ENCODE measurements at places on chromosomes 7 and 10. TPM values are rescaled to one million over a fixed set of nuclear protein-coding genes. Genes with fewer than 3 reads are reported as not detected.

The CALML5 gene
- not detected for total RNA-seq

The MYO1G gene
- 429 TPM for total RNA-seq

The HMX2 gene
- total RNA-seq: not detected

The TMEM26 gene
- not detected for total RNA-seq

The SPDYE18 gene
- total RNA-seq: not detected

The RBM48 gene
- total RNA-seq: 32.2 TPM

The PPP1R17 gene
- total RNA-seq: not detected

The KLLN gene
- total RNA-seq: 0.73 TPM

The MYH16 gene
- not detected for total RNA-seq

The NUTM2D gene
- 4.6 TPM for total RNA-seq

The ZNF853 gene
- total RNA-seq: 6.5 TPM

The PSD gene
- total RNA-seq: 2.1 TPM

GRCh38 chr7:6359021-6359420, 86.6 kb upstream of the CYTH3 start:
- no peaks in the 10 kb centered on the region for H3K27me3 ChIP-seq
- no peaks in the 10 kb centered on the region for H3K36me3 ChIP-seq
- no peak overlapping the region for H3K4me3 ChIP-seq

DNA sequence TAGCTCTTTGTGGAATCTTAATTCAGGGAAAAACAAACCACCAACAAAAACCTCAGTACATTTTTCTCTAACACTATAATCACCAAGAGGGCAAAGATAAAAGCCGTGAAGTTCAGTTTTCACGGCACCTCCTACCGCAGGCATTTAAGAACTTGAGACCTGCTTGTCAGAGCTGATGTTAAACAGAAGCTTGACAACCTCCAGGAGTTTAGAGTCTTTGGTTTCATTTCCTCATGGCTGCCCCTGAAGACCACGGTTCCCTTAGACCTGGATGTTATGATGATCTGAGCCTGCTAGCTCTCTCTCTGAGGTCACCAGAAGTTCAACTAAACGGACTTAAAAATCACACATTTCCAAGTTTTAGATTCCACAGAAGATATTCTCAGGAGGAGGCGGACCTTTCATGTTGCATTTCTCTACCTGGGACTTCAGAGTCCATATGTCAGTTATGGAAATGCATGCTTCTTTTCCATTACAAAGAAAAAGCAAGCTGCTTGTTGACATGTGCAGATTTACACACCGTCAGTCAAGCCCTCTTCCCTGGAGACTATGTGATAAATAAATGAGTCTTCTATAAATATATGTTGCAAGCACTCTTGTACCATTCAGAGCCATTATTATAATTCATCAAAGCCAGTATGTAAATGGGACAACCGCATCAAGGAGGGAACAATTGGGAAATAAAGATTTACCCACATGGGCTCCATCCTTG, 258.0 kb downstream of the GFRA1 start:
- no peaks in the 10 kb centered on the region for H3K27me3 ChIP-seq
- no peak for DNase-seq
- H3K36me3 ChIP-seq: no peaks in the 10 kb centered on the region
- no peak overlapping the region for H3K27ac ChIP-seq

GRCh38 chr7:82183634-82184033, 259.9 kb downstream of the CACNA2D1 start:
- H3K4me1 ChIP-seq: no peaks in the 10 kb centered on the region
- no peak overlapping the region for H3K4me3 ChIP-seq
- DNase-seq: no peak

- H3K27ac ChIP-seq: no peak overlapping the region
- H3K36me3 ChIP-seq: peaks cover 9% of the 10 kb centered on the region
- peaks cover 10% of the 10 kb centered on the region for H3K4me1 ChIP-seq
- H3K27me3 ChIP-seq: no peaks in the 10 kb centered on the region
- DNase-seq: no peak
These were observed 33.7 kb downstream of the ZNF777 start for GRCh38 chr7:149427096-149427680.

- no peaks in the 10 kb centered on the region for H3K36me3 ChIP-seq
- peaks cover 11% of the 10 kb centered on the region for H3K4me1 ChIP-seq
- H3K4me3 ChIP-seq: peak within 1 kb of the TSS; percentile 5
These were observed at the start of gene AKR1E2 for GRCh38 chr10:4825868-4826791. AKR1E2 (plus strand) TSS chr10:4826207; CDS start chr10:4826325, 118 bp downstream.

- H3K36me3 ChIP-seq: no peaks in the 10 kb centered on the region
- no peaks in the 10 kb centered on the region for H3K4me1 ChIP-seq
- H3K4me3 ChIP-seq: no peak overlapping the region
- DNase-seq: no peak
- H3K27me3 ChIP-seq: no peaks in the 10 kb centered on the region
These were observed 72.1 kb downstream of the RNF133 start for GRCh38 chr7:122626785-122627184.

DNA sequence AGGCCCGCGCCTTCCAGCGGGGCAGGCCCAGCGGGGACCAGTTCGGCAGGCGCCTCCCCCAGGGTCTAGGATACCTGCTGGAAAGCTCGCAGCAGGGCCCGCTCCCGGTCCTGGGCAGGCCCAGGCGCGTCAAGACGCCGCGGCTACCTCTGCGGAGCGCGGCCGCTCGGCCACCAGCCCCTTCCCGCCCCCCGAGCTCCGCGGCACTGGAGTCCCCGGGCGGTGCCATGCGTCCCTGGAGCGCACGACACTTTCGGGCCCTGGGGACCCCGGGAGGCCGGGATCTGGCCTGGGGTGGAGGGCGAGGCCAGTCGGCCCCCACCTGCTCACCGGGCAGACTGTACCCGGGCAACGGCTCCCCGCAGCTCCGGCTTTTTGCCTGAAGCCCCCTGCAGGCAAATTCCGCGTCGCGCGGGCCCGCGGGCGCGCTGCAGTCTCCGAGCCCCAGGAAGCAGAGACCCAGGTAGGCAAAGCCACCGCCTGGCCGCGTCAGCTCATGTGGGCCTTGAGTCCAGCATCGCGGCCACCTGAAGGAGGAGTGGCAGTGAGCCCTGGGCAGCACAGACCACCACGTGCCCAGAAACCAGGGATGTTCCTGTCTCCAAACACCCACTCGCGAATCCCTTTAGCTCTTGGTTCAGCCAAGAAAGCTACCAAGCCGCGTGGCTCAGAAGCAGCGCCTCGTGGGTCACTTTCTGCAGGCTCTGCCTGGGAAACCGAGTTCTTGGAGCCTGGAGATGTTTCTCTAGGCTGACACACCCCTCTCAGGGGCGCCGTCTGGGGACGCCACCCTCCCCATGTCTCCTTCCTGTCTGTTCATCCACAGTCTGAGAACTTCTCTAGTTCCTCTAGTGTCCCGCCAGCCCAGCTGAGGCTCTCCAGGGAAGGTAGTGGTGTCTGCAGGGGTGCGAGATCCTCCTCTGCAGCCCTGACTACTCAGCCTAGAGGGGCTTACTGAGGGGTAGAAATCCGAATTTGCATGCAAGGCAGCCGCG, 46.1 kb upstream of the APBB1IP start:
- H3K36me3 ChIP-seq: no peaks in the 10 kb centered on the region
- H3K27me3 ChIP-seq: peaks cover 11% of the 10 kb centered on the region
- H3K27ac ChIP-seq: no peak overlapping the region

- DNase-seq: no peak
- no peaks in the 10 kb centered on the region for H3K4me1 ChIP-seq
- H3K36me3 ChIP-seq: no peaks in the 10 kb centered on the region
- no peak overlapping the region for H3K27ac ChIP-seq
These were observed 167.3 kb downstream of the MAGI2 start for GRCh38 chr7:79286181-79286580.

GRCh38 chr7:141158561-141158960, 84.7 kb downstream of the TMEM178B start:
- no peaks in the 10 kb centered on the region for H3K4me1 ChIP-seq
- H3K27ac ChIP-seq: no peak overlapping the region
- no peaks in the 10 kb centered on the region for H3K27me3 ChIP-seq
- no peak overlapping the region for H3K4me3 ChIP-seq
- no peaks in the 10 kb centered on the region for H3K36me3 ChIP-seq

- DNase-seq: no peak
- no peaks in the 10 kb centered on the region for H3K4me1 ChIP-seq
- H3K27ac ChIP-seq: no peak overlapping the region
- H3K4me3 ChIP-seq: no peak overlapping the region
- no peaks in the 10 kb centered on the region for H3K27me3 ChIP-seq
These were observed 283.6 kb upstream of the IMMP2L start for GRCh38 chr7:111845853-111846252.

DNA sequence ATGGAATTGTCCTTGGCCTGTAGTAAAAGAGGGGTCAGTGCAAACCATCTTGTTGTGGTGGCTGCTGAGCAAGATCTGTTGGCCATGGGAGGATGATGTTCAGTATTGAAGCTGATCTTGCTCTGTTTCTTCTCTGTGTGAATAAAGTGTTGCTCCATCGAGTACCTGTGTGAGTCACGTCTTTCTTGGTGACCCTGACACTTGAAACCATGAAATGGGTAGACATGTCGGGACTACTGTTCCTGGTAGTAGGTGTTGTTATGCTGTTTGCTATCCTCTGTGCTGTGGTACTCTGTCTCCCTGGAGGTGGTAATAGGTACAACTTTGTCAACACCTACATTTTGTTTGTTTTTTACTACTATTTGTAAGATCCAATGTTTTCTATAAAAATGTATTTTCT, 330.6 kb downstream of the MDFIC start:
- DNase-seq: no peak
- no peaks in the 10 kb centered on the region for H3K27me3 ChIP-seq
- no peak overlapping the region for H3K27ac ChIP-seq

DNA sequence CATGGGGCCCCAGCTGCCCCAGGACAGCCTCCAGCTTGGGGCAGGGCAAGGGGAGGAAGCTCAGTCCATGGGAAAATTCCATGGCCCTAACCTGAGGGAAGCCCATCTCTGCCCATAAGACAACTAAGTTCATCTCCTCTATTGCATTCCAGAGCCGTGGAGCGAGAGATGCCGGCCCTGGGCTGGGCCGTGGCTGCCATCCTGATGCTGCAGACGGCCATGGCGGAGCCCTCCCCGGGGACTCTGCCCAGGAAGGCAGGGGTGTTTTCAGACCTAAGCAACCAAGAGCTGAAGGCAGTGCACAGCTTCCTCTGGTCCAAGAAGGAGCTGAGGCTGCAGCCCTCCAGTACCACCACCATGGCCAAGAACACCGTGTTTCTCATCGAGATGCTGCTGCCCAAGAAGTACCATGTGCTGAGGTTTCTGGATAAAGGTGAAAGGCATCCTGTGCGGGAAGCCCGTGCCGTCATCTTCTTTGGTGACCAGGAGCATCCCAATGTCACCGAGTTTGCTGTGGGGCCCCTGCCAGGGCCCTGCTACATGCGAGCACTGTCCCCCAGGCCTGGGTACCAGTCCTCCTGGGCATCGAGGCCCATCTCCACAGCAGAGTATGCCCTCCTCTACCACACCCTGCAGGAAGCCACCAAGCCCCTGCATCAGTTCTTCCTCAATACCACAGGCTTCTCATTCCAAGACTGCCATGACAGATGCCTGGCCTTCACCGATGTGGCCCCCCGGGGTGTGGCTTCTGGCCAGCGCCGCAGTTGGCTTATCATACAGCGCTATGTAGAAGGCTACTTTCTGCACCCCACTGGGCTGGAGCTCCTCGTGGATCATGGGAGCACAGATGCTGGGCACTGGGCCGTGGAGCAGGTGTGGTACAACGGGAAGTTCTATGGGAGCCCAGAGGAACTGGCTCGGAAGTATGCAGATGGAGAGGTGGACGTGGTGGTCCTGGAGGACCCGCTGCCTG, 4.3 kb downstream of the AOC1 start:
- no peaks in the 10 kb centered on the region for H3K36me3 ChIP-seq
- peaks cover under 1% of the 10 kb centered on the region for H3K27me3 ChIP-seq
- no peak for DNase-seq
- H3K27ac ChIP-seq: no peak overlapping the region
- no peak overlapping the region for H3K4me3 ChIP-seq

- H3K27me3 ChIP-seq: no peaks in the 10 kb centered on the region
- H3K27ac ChIP-seq: no peak overlapping the region
- no peak for DNase-seq
- H3K4me3 ChIP-seq: no peak overlapping the region
These were observed 215.1 kb downstream of the FOXP2 start for GRCh38 chr7:114629762-114630161.

DNA sequence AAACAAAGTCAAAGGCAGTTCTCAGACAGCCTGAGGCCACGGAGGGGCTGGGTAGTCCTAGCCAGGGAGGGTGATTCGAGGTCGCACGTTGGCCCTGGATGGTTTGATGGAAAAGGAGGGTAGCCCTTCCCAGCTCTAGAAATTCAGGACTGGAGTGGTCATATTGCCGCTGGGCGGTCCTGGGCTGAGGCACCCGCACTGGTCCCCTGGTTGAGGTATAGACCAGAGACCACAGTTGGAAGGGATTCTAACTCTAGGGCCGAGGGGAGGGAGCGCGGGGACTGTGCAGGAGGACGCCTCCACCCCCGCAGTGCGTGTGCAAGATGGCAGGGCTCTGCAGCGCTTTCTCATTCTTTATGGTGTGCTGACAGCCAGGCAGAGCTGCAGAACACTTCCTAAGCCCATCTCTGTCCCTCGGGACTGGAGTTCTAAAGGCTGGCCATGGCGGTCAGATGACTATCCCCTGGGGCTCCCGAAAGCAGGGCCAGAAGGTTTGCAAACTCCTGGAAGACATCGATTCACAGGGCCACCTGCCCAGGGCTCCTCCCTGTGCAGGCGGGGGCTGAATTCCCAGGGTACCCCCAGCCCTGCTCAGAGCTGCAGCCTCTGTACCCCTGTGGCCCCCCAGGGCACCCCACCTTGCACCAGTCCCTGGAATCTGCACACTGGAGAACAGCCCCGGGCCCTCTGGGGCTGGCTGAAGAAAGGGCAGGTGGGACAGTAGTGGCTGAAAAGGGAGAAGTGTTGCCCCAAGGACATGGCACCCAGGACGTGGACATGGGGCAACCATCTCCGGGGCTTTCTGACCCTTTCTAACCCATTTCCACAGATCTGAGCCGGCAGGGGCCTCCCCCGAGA, 51.0 kb upstream of the ELN start:
- no peak for DNase-seq
- no peaks in the 10 kb centered on the region for H3K27me3 ChIP-seq
- no peaks in the 10 kb centered on the region for H3K36me3 ChIP-seq
- H3K27ac ChIP-seq: no peak overlapping the region
- H3K4me1 ChIP-seq: no peaks in the 10 kb centered on the region

DNA sequence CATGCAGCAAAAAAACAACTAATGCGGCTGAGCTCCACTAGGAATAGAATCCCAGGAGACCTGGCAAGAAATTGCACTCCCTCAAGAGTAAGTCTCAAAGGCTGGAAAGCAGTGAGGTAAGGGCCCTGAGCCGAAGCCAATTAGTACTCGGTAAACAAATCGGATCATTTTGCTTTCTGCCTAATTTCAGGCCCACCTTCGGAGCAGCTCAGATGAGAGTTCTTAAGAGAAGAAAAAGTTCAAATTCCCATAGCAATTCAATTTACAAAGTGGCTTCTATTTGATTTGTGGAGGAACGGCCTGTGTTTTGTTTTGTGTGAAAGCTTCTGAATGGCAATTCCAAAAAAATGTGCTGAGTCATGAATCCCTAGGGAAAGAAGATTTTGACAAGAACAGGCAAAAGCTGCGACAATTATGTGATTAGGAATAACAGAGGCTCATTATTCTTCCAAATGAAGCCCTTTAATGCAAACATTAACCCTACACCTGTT, 60.9 kb downstream of the SLC16A9 start:
- H3K27me3 ChIP-seq: no peaks in the 10 kb centered on the region
- no peak overlapping the region for H3K27ac ChIP-seq
- no peaks in the 10 kb centered on the region for H3K36me3 ChIP-seq
- no peak for DNase-seq
- H3K4me3 ChIP-seq: no peak overlapping the region

- peaks cover 6% of the 10 kb centered on the region for H3K4me1 ChIP-seq
- no peaks in the 10 kb centered on the region for H3K36me3 ChIP-seq
- H3K27ac ChIP-seq: no peak overlapping the region
- no peaks in the 10 kb centered on the region for H3K27me3 ChIP-seq
- no peak overlapping the region for H3K4me3 ChIP-seq
These were observed 750.2 kb downstream of the KCNMA1 start for GRCh38 chr10:76887223-76888010.
